Naive thymus-derived CD4-positive, alpha-beta T cell (primary cell): ENCODE measurements at places on chromosomes 3 and 15.

GRCh38 chr3:82088749-82089148 is 327.3 kb upstream of the GBE1 start:
- no peaks in the 10 kb centered on the region for H3K36me3 ChIP-seq
- H3K27ac ChIP-seq: no peak overlapping the region
- no peaks in the 10 kb centered on the region for H3K27me3 ChIP-seq
- no peak for DNase-seq

GRCh38 chr3:183189641-183190040 is 27.1 kb upstream of the LAMP3 start:
- no peak overlapping the region for H3K27ac ChIP-seq
- H3K27me3 ChIP-seq: no peaks in the 10 kb centered on the region
- H3K4me1 ChIP-seq: no peaks in the 10 kb centered on the region
- no peak for DNase-seq
- no peak overlapping the region for H3K4me3 ChIP-seq

DNA sequence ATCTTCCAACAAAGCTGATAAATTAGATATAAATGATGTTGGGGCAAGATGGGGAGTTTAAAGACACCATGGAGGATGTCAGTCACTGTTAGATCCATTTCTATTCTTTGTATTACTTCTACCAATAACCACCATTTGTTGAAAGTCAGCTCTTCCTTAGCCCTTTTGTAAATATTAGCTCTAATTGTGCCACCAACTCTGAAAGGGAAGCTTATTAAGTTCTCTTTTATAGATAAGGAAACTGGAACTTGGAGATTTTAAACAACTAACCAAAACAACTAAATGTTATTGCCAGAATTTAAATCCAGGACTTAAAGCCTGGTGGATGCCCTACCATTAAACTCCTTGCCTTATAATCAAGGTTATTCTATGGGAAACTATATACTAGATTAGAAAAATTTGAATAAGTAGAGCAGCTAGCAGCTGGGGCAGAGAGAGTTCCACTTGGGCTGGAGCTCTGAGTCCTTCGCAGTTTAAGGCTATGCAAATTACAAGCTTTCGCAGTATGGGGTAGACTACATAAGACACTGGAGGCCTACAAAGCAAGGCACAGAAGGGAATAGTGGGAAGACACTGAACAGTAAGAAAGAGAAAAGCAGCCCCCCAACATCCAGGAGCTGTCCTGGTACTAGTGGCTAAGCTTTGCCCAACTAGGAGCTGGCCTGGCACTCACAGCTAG is 52.6 kb downstream of the TM4SF18 start:
- H3K4me1 ChIP-seq: peaks cover 13% of the 10 kb centered on the region
- no peaks in the 10 kb centered on the region for H3K27me3 ChIP-seq
- no peaks in the 10 kb centered on the region for H3K36me3 ChIP-seq
- no peak for DNase-seq
- H3K27ac ChIP-seq: no peak overlapping the region

- no peaks in the 10 kb centered on the region for H3K4me1 ChIP-seq
- no peak overlapping the region for H3K4me3 ChIP-seq
- H3K27ac ChIP-seq: no peak overlapping the region
- DNase-seq: no peak
Measured at GRCh38 chr15:70164910-70165715, 67.4 kb upstream of the TLE3 start.

- no peak for DNase-seq
- no peak overlapping the region for H3K4me3 ChIP-seq
- no peak overlapping the region for H3K27ac ChIP-seq
Measured at GRCh38 chr3:168862466-168862865, 766.7 kb upstream of the GOLIM4 start.
